ENCODE measurements at places on chromosomes 7 and 10.

- no peak for DNase-seq
These were observed 597 bp downstream of the APBB1IP start for GRCh38 chr10:26438534-26439341.

- no peak for DNase-seq
These were observed 160.5 kb upstream of the FERD3L start for GRCh38 chr7:19305698-19306097.

GRCh38 chr7:132771301-132771730, 195.0 kb upstream of the PLXNA4 start:
- no peak for DNase-seq

- DNase-seq = no peak
These were observed 168.6 kb downstream of the MLLT10 start for GRCh38 chr10:21702633-21703111.

Data from AG09309 (cell line).